ENCODE measurements at places on chromosomes 11 and 22.

DNA sequence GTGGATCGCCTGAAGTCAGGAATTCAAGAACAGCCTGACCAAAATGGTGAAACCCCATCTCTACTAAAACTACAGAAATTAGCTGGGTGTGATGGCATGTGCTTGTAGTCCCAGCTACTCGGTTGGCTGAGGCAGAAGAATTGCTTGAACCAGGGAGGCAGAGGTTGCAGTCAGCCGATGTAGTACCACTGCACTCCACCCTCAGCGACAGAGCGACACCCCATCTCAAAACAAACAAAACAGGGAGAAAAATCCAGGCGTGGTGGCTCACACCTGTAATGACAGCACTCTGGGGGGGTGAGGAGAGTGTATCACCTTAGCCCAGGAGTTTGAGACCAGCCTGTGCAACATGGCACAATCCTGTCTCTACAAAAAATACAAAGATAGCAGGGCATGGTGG lies 802.3 kb upstream of the ARHGAP42 start:
- DNase-seq, result no peak

- DNase-seq, result no peak
Observed at GRCh38 chr22:48923165-48923865, 904.4 kb downstream of the BRD1 start.

DNA sequence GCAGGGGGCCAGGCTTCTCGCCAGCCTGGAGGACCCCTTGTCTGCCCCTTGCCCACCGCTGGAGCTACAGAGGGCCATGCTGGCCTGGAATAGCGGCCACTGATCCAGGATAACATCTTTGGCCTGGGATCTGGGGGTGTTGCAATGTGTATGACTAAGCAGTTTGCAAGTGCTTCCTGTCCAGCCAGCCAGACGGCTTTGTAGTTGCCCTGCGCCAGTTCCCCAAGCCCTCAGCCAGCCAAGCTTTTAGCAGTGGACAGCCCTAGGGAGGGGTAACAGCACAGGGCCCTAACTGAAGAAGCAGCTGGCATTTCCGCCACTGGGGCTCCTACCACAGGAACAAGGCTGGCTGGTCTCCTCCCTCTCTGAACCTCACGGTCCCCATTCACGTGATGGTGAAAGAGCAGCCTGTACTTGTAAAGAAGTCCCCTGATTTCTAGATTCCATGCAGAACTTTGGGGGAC lies 32.1 kb downstream of the UQCR10 start:
- no peak for DNase-seq

DNA sequence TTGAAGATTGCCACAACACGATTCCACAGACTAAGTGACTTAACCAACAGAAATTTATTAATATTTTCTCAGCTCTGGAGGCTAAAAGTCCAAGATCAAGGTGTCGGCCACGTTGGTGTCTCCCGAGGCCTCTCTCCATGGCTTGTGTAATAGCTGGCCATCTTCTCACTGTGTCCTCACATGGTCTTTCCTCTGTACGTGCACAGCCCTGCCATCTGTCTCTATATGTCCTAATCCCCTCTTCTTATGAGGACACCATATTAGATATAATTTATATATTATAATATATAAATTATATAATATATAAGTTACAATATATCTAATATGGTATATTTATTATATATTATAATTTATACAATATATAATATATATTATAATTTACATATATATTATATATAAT lies 25.1 kb upstream of the SCGB1A1 start:
- DNase-seq, result no peak

- DNase-seq, result no peak
Observed at GRCh38 chr11:15334766-15335165, 220.0 kb downstream of the INSC start.

GRCh38 chr22:39664485-39665200 lies 94.1 kb downstream of the CACNA1I start:
- DNase-seq, result no peak

DNA sequence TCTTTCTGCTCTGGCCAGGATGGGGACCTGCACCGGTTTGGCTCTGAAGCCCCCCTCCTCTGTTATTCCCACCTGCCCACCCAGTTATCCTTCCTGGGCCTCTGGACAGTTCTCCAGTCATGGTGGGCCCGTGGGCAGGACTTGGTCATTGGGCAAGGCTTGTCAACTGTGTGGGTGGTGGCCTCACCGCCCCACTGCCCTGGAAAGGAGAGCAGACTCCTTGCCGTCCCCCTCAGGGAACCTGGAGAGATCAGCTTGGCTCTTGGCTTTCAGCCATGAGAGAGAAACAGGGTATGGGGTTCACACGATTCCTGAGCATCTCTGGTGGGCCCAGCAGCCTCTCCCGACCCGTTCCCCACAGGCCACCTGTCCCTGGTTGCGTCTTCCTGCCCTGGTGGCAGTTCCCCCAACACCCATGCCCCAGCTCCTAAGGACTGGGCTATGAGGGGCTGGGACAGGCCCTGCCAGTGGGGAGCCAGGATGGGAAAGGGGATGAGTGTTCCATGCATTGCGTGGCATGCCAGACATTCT lies 92.3 kb downstream of the MORC2 start:
- DNase-seq, result no peak

- DNase-seq, result no peak
Observed at GRCh38 chr11:116610190-116610589, 162.6 kb downstream of the BUD13 start.

GRCh38 chr11:66466225-66467033 lies at the start of gene PELI3:
TSS of gene PELI3 (plus strand) at chr11:66466905. CDS start at chr11:66468129, 1,224 bp downstream.
- peak; percentile 86 for DNase-seq

DNA sequence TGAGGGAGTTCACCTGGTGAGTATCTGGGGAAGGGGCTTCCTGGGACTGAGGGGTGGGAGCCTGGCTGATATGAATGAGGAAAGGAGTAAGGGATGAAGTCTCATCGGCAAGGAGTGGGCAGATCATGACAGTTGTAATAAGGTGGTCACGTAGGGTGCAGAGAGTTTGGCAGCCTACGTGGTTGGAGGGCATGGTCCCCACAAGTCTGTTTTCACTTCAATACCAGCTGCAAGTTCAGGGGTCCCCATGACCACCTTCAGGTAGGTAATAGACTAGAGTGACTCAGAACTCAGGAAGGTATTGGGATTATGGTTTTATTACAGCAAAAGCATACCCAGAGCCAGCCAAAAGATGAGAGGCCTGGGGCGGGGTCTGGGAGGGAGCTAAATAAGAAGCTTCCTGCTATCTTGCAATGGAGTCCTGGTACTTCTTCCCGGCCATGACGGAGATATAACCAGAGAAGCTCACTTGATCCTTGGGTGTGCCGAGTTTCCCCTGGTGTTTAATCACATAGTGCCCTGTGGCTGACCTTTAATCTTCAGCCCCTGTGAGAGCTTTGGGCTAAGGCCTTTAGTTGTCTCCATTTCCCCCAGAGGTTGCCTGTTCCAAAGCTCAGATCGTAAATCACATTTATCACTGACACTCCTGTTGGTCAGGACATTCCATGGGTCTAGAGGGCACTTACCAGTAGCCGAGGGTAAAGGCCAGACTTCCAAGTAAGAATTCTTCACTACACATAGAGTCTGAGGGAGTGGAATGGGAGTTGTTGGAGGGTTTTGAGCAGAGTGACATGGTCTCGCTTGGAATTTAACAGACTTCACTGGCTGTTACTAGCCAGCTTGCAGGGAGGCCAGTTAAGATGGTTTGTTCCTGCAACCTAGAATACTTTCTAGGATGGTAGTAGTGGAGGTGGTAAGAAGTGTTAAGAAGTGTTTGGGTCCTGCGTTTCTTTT lies 9.1 kb downstream of the SLC3A2 start:
- no peak for DNase-seq

DNA sequence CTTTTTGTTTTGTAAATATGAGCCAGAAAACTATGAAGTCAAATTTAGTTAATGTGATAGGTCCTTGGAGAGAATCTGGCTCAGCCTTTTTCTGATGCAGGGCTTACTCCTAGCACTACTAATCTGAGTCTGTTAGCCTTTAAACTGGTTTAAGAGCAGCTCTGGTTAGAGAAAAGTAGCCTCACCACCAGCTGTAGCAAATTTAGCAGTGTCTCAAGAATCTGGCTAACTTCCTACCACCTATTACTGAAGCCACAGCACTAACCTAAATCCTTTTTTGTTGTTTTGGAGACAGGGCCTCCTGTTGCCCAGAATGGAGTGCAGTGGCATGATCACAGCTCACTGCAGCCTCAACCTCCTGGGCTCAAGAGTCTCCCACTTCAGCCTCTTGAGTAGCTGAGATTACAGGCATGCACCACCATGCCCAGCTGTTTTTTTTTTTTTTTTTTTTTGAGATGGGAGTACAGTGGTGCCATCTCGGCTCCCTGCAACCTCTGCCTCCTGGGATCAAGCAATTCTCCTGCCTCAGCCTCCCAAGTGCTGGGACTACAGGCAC lies 13.9 kb downstream of the RBM4B start:
- no peak for DNase-seq

GRCh38 chr11:131546218-131546895 lies 175.9 kb downstream of the NTM start:
- DNase-seq, result no peak

DNA sequence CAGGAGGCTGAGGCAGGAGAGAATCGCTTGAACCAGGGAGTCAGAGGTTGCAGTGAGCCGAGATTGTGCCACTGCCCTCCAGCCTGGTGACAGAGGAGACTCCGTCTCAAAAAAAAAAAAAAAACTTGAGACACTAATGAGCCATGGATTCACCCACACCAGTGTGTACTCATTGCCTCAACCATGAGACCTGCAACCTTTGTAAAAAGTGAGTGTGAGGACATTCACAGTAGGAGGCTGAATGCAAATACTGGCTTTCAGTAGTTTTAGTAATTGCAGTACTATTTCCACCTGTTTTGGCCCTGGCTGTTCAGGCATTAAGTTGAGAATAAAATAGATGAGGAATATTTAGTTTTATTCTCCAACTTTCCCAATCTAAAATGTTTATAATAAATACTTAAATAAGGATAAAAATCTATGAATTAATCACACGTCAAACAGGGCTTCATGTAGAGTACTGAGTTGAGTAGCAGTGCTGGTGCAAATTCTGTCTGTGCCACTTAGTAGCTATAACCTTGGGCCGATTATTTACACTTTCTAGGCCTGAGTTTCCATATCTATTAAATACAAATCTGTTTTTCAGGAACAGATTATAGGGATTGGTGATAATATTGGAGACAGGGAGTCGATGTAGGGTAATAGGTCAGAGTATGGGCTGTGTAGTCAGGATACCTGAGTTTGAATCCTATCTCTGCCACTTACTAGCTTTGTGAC lies 72.8 kb downstream of the PPP2R1B start:
- DNase-seq, result no peak

DNA sequence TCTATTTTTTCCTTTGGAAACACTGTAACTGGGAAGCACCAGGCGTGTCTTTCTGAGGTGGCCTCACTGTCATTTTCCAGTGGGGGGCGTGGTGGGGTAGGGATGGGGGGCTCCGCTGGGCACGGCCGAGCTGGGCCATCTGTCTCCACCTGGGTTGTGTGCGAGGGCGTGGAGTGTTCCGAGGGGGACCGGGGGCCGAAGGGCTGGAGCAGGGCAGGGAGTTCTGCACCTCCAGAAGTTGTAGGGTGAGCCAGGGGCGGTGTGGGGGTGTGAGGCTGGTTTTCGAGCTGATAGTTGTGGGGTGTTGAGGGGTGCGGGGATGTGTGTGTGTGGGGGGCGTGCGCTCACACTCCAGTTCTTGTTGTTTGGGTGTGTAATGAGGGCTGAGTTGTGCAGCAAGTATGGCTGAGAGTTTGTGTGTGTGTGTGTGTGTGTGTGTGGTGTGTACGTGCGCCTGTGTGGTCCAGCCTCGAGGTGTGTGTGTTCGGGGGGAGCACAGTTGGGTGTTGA lies 10.8 kb downstream of the YPEL4 start:
- no peak for DNase-seq

All from activated gamma-delta T cell (primary cell).